Stomach (tissue), 19 donors: ENCODE measurements at places on chromosomes 5 and 9.

DNA sequence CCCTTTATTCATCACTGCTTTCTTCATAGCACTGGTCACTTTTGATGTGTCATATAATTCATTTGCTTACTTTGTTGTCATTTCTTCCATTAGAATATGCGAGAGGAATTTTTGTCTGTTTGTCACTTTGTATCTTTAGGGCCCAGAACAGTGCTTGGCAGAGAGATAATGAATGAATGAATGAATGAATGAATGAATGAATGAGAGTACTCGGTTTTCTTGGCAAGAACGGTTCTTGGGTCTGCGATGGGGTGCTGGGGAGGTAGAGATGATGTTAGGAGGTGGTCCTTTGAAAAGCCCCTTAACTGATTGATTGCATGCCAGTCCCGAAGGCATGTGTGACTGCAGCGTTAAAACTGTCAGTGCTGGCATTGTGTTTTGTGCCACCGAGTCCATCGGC is 52.4 kb upstream of the LRRTM2 start:
- no peaks in the 10 kb centered on the region for H3K27me3 ChIP-seq
- peak overlapping the region; percentile 43 for H3K27ac ChIP-seq
- no peak for DNase-seq
- H3K4me3 ChIP-seq: no peak overlapping the region
- peaks cover 33% of the 10 kb centered on the region for H3K4me1 ChIP-seq

GRCh38 chr5:156758011-156758791 is 91.9 kb upstream of the PPP1R2B start:
- no peaks in the 10 kb centered on the region for H3K4me1 ChIP-seq
- H3K4me3 ChIP-seq: no peak overlapping the region
- DNase-seq: no peak
- H3K27me3 ChIP-seq: no peaks in the 10 kb centered on the region
- no peaks in the 10 kb centered on the region for H3K36me3 ChIP-seq
- no peak overlapping the region for H3K27ac ChIP-seq

GRCh38 chr5:154168395-154168794 is 22.1 kb upstream of the GALNT10 start:
- no peak overlapping the region for H3K27ac ChIP-seq
- H3K36me3 ChIP-seq: no peaks in the 10 kb centered on the region
- no peaks in the 10 kb centered on the region for H3K27me3 ChIP-seq
- no peak overlapping the region for H3K4me3 ChIP-seq
- no peak for DNase-seq
- H3K4me1 ChIP-seq: no peaks in the 10 kb centered on the region

DNA sequence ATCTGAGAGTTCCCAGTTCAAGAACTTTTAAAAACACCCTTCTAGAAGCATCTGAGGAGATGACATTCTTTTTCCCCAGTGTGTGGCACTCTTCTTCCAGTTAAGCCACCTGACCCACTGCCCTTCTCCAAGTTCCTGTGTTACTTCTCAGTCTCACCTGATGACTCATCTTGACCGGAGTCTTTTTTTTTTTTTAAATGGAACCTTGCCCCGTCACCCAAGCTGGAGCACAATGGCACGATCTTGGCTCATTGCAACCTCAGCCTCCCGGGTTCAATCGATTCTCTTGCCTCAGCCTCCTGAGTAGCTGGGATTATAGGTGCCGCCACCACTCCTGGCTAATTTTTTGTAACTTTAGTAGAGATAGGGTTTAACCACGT is 224.1 kb upstream of the DAB2 start:
- no peaks in the 10 kb centered on the region for H3K36me3 ChIP-seq
- H3K4me1 ChIP-seq: no peaks in the 10 kb centered on the region
- H3K4me3 ChIP-seq: no peak overlapping the region
- H3K27me3 ChIP-seq: no peaks in the 10 kb centered on the region
- no peak overlapping the region for H3K27ac ChIP-seq

DNA sequence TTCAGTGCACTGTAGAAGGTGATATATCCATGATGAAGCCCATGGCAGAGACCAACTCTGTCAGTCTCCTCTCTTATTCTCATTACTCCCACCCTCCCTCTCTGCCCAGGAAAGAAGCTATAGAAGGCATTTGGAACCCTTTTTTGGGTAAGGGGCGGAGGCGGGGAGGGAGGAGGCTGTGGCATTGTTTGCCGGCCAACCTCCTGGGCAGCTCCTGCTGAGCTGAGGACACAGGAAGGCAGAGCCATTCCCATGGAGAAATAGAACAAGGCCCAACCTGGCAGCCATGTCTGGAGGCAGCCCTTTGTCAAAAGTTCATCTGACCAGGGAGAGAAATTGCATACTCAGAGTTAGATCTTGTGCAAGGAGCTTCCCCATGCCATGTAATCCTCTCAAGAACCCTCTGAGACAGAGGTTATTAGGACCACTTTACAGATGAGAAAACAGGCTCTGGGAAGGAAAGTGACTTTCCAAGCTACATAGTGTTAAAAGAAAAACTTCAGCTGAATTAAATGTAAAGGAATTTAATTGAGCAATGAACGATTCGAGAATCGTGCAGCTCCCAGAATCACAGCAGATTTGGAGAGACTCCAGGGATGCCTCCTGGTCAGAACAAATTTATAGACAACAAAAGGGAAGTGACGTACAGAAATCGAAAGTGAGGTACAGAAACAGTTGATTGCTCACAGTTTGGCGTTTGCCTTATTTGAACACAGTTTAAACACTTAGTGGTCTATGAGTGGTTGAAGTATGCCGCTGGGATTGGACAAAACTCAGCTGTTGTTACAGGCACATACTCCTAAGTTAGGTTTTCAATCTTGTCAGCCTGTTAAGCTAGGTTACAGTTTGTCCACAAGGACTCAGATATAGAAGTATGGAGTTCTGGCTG is 158.6 kb downstream of the MELK start:
- no peak overlapping the region for H3K4me3 ChIP-seq
- H3K36me3 ChIP-seq: no peaks in the 10 kb centered on the region
- no peak overlapping the region for H3K27ac ChIP-seq
- no peak for DNase-seq
- H3K4me1 ChIP-seq: no peaks in the 10 kb centered on the region
- H3K27me3 ChIP-seq: no peaks in the 10 kb centered on the region

GRCh38 chr5:29897916-29898315 is 1295.6 kb upstream of the CDH6 start:
- H3K4me1 ChIP-seq: no peaks in the 10 kb centered on the region
- no peak overlapping the region for H3K4me3 ChIP-seq
- no peaks in the 10 kb centered on the region for H3K27me3 ChIP-seq
- no peaks in the 10 kb centered on the region for H3K36me3 ChIP-seq

- H3K27me3 ChIP-seq: no peaks in the 10 kb centered on the region
- H3K4me1 ChIP-seq: no peaks in the 10 kb centered on the region
- DNase-seq: no peak
- H3K36me3 ChIP-seq: no peaks in the 10 kb centered on the region
- no peak overlapping the region for H3K27ac ChIP-seq
- H3K4me3 ChIP-seq: no peak overlapping the region
Measured at GRCh38 chr9:123225995-123226394, 42.4 kb downstream of the STRBP start.

DNA sequence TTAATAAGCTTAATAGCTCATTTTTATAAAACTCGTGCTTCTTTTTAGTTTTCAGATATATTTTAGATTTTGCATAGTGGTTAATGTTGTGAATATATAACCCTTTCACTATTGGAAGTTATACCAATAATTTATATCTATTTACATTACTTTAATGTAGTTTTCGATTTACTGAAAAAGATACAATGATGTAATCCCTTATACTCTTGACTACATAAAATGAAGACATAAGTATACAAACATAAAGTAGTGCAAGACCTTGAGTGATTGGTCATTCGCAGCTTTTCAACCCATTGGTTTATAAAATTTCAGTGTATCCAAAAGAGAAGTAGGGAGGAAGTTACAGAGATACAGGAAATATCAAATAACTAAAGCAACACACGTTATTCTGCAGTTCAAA is 84.3 kb upstream of the GRHPR start:
- H3K36me3 ChIP-seq: no peaks in the 10 kb centered on the region
- no peak overlapping the region for H3K4me3 ChIP-seq
- no peaks in the 10 kb centered on the region for H3K27me3 ChIP-seq

DNA sequence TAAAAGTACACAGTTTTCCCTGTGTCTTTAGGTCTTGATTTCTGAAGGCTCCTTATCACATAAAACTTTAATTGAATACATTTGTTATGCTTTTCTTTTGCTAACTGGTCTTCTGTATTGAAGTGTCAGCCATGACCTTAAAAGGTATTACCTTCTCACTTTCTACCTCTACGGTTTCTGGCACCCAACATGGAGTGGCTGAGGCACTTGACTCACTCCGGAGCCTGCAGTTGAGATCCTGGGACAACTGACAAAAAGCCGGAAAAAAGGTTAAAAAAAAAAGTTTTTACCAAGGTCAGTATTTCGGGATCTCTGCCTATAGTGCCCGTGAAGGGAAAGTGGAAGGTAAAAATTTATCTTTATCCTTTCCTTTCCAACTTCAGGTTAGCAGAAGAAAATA is 197.0 kb downstream of the ARRDC3 start:
- no peak overlapping the region for H3K27ac ChIP-seq
- no peaks in the 10 kb centered on the region for H3K4me1 ChIP-seq
- no peaks in the 10 kb centered on the region for H3K36me3 ChIP-seq
- no peaks in the 10 kb centered on the region for H3K27me3 ChIP-seq
- DNase-seq: no peak

DNA sequence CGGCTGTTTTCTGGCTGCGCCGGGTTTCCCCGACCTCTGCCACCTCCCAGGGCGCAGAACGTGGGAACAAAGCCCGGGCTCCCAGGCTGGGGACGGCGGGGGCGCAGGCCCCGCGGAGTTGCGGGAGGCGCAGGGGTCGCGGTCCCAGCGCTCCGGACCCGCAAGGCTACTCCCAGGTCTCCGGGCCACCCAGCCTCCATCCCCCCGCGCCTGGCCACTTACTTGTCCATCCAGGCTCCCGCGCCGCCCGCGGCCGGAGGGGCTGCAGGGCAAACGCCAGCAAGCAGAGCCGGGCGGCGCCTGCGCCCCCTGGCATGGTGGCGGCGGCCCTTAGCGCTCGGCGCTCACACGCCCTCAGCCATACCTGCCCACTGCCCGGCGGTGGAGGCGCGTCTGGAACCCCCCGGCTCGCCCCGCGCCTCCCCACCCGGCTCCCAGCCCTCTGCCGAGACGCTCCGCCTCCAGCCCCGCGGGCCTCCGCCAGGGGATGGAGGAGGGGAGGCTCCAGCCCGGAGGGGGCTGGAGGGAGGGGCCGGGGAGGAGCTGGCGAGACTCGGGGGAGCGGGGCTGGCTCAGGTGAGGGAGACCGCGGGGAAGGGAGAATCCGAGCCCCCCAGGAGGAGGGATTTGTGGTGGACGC is at the start of gene ADAM19:
Gene ADAM19 (minus strand): TSS at position 395 of the 640 bp plus-strand sequence. CDS start 79 bp downstream, at position 316.
- H3K4me3 ChIP-seq: peak within 1 kb of the TSS; percentile 87
- H3K36me3 ChIP-seq: no peaks in the 10 kb centered on the region
- peak within 1 kb of the TSS; percentile 92 for H3K27ac ChIP-seq
- peaks cover 18% of the 10 kb centered on the region for H3K27me3 ChIP-seq

DNA sequence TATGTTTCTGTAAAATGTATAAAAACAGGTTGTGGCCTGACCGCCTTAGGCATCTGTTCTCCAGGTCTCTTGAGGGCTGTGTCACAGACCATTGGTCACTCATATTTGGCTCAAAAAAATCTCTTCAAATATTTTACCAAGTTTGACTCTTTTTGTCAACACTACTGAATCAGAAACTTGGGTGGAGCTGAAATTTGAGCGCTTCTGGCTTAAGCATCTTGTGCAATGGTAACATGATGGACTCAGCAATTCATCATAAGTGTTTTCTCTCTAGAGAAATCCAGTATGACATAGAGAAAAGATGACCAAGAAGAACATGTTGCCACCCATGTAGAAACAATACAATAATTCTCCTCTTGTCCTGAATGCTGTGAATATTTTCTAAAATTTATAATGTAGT is 387.9 kb downstream of the MAT2B start:
- H3K27me3 ChIP-seq: no peaks in the 10 kb centered on the region
- no peak overlapping the region for H3K27ac ChIP-seq
- no peaks in the 10 kb centered on the region for H3K36me3 ChIP-seq
- H3K4me3 ChIP-seq: no peak overlapping the region

GRCh38 chr5:142617416-142618129 is 68.3 kb downstream of the FGF1 start:
- no peak overlapping the region for H3K4me3 ChIP-seq
- H3K36me3 ChIP-seq: no peaks in the 10 kb centered on the region
- no peaks in the 10 kb centered on the region for H3K4me1 ChIP-seq
- no peak overlapping the region for H3K27ac ChIP-seq
- no peaks in the 10 kb centered on the region for H3K27me3 ChIP-seq

DNA sequence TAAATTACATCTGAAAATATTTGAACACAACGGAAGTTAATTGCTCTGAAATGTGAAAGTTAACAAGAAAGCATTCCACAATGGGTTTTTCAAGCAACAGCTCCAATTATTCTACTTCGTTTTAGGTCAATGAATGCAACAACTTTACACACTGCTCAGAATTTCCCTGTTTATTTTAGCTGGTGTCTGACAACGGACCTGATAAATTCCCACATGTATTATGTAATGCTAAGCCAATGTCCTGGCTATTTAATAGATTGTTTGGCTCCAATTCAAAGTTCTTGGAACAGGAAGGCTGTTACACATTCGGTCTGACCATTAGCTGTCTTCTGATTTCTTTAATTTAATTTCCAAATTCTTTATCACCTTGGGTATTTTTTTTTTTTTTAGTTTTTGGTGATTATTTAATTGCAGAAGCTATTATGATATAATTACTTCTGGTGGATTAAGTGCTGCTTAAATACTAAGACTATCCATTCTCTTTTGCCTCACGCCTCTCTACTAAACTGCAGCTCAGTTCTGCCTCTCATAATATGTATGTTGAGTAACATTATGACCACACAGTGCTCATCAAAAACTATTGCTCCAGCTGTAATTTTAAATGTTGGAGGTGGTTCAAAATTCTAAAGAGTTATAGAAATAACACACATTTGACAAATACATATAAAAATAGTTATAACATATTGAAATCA is 57.9 kb downstream of the MEF2C start:
- H3K4me1 ChIP-seq: peaks cover 26% of the 10 kb centered on the region
- H3K36me3 ChIP-seq: peaks cover 5% of the 10 kb centered on the region
- H3K4me3 ChIP-seq: no peak overlapping the region

DNA sequence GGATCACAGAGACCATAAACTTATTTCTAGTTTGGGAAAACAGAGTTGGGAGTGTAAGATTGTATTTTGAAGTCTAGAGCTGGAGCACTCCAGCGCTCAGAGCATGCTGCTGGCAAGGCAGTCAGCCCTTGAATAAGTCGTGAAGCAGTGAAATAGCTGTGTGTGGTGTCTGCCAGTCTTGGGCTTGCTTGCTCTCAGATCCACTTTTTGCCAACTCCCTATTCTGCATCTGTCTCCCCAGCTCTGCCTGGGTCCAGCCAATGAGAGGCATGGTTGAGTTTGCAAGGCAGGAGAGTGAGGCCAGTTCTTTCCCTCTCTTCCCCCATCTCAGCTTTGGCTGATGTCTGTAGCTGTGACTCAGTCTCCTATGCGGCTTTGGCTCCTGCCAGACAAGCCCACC is 23.3 kb upstream of the RASGRF2 start:
- no peaks in the 10 kb centered on the region for H3K36me3 ChIP-seq
- DNase-seq: no peak
- no peak overlapping the region for H3K27ac ChIP-seq
- H3K4me1 ChIP-seq: no peaks in the 10 kb centered on the region
- H3K4me3 ChIP-seq: no peak overlapping the region

GRCh38 chr9:17294822-17295624 is 160.2 kb downstream of the CNTLN start:
- no peaks in the 10 kb centered on the region for H3K4me1 ChIP-seq
- H3K4me3 ChIP-seq: no peak overlapping the region
- H3K27me3 ChIP-seq: no peaks in the 10 kb centered on the region
- no peak for DNase-seq
- H3K27ac ChIP-seq: no peak overlapping the region

GRCh38 chr5:147675168-147675567 is 107.4 kb downstream of the JAKMIP2 start:
- no peak overlapping the region for H3K4me3 ChIP-seq
- peaks cover 16% of the 10 kb centered on the region for H3K4me1 ChIP-seq
- H3K27me3 ChIP-seq: no peaks in the 10 kb centered on the region
- DNase-seq: no peak
- no peaks in the 10 kb centered on the region for H3K36me3 ChIP-seq
